Osteocyte (in vitro differentiated cells): ENCODE measurements at places on chromosomes 7 and 10.

GRCh38 chr10:113348694-113349093 is 204.2 kb upstream of the HABP2 start:
- no peak for DNase-seq

DNA sequence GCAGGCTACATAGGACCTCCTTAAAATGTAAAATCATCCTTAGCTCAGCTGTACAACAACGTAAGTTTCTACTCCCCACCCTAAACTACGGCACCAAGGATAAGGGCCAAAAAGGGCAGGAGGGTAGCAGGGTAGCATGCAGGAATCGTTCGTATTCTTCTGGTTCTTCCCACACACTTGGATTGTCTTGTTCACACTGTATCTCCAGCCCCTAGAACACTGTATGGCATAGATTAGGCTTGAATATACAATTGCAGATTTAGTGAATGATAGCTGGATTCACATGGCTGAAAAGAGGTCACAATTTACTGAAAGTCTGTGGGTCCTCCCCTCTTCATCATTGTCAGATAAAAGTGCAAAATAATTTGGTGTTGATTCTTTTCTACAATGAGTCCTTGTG is 28.2 kb upstream of the PRKAR2B start:
- no peak for DNase-seq

DNA sequence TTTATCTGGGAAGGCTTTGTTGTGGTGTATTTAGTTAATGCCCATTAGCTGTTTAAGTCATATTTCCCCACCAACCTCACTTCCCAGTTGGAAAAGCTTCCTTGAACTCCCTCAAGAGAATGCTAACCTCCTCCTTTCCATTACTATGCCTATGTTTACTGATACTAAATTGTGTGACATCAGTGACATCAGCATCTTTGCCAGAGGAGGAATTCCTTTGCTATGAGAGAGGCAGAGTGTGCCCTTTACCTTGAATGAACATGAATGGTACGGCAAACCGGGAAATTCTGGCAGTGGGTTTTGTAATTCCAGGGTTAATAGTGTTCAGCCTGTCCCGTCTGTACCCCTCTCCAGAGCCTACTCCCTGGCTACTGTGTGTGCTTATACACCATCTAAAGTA is 22.1 kb upstream of the GLCCI1 start:
- DNase-seq, result no peak

DNA sequence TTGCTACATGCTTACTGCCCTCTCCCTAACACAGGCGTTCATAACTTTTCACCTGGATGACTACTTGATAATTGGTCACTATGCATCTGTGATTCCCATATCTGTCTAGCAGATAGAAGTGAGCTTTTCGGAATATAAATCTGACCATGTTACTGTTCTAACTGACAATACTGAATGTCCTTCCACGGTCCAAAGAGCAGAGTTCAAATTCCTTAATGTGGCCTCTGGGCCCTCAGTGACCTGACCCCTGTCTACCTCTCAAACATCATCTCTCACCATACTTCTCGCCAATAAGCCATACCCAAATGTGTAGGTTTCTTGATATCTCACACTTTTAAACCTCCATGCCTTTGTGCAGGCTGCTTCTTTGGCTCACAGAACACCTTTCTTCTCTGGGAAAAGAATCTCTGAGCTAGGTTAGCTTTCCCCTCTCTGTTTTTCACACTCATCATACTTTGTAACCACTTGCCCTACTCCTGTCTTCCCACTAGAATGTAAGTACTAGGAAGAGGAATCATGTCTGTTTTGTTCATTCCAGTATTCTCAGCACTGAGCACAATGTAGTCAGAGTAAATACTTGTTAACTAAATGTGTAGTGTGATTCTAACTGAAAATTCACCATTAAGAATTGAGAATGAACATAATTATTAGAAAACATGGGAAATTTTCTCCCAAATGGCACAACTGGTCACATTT is 39.2 kb upstream of the LRRC17 start:
- DNase-seq, result no peak

GRCh38 chr10:117720931-117721835 is 178.6 kb downstream of the EMX2 start:
- DNase-seq, result no peak

- no peak for DNase-seq
These were observed 67.0 kb downstream of the MDFIC start for GRCh38 chr7:114988755-114989375.

DNA sequence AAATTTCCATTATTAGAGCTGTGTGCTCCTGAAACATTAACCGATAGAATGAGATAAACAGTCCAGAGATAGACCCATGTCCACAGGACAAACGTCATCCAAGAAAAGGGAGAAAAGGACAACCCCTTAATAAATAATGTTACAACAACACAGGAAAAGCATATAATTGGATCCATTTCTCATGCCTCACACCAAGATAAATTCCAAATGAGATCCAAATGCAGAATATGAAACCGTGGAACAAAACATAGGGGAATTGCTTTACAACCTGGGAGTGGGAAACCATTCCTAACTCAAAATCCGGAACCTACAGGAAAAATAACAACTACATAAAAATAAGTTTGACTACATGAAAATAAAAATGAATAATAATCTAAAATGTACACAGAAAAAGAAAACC is 22.4 kb upstream of the NEBL start:
- DNase-seq, result no peak

- DNase-seq, result no peak
These were observed 201.4 kb downstream of the GFRA1 start for GRCh38 chr10:116071453-116072148.

- no peak for DNase-seq
These were observed 94.0 kb upstream of the ZMIZ1 start for GRCh38 chr10:78974617-78975317.

- peak; percentile 42 for DNase-seq
These were observed 33.4 kb downstream of the C10orf71 start for GRCh38 chr10:49332333-49332732.

GRCh38 chr7:106979551-106980357 is 64.8 kb upstream of the PRKAR2B start:
- no peak for DNase-seq

DNA sequence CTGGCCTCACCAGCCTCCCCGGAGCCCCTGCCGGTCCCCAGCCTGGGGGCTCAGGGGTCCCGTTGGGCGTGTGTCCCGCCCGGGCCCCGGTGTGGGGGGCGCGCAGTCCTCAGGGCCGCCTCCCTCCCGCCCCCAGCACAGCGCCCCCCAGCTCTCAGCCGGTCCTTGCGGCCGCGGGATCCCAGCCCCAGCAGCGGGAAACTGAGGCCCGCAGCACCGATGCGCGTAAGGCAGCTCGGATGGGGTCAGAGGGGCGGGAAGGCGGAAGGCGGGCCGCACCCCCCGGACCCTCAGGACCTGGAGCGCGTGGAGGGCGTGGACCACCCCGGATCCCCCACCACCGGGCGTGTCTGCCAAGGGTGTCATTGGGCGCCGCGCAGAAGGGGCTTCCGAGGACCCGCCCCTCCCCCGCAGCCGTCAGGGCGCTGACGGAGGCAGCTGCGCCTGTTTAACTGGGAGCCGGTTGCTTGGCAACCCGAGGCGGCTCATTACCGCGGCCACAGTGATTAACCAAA is 14.9 kb downstream of the UNCX start:
- no peak for DNase-seq

GRCh38 chr7:132770055-132770454 is 193.8 kb upstream of the PLXNA4 start:
- DNase-seq, result no peak

DNA sequence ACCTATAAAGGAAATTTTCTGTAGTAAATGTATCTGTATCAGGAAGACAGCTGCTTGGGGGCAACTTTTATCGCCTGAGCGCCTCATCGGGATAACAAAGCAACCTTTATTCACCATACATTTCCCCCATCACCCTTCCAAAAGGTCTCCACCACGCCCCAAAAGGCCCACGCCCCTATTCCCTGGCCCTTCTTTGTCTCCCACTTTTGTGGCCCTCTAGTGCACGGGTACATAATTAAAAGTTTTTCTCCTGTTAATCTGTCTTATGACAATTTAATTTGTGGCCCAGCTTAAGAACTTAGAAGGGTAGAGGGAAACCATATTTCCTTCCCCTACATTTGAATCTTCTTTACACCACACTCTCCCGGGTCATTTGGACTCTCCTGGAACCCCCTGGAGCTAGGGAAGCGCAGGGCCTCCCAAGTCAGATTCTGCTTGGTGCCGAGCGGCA is 625 bp downstream of the RP9 start:
- no peak for DNase-seq

DNA sequence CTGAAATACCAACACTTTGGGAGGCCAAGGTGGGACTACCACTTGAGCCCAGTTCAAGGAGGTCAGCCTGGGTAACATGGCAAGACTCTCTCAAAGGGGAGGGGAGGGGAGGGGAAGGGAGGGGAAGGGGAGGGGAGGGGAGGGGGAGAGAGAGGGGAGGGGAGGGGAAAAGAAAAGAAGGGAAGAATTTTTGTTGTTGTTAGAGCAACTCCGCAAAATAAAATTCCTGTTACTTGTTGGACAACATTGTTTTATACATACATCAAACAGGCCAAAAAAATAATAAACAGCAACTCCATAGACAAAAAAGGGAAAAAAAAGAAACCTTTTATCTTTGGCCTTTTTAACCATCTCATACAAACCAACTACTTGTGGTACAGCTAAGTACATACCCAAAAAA is 57.3 kb upstream of the TRIM24 start:
- no peak for DNase-seq

- no peak for DNase-seq
These were observed 851 bp upstream of the GOT1 start for GRCh38 chr10:99431190-99431760.

DNA sequence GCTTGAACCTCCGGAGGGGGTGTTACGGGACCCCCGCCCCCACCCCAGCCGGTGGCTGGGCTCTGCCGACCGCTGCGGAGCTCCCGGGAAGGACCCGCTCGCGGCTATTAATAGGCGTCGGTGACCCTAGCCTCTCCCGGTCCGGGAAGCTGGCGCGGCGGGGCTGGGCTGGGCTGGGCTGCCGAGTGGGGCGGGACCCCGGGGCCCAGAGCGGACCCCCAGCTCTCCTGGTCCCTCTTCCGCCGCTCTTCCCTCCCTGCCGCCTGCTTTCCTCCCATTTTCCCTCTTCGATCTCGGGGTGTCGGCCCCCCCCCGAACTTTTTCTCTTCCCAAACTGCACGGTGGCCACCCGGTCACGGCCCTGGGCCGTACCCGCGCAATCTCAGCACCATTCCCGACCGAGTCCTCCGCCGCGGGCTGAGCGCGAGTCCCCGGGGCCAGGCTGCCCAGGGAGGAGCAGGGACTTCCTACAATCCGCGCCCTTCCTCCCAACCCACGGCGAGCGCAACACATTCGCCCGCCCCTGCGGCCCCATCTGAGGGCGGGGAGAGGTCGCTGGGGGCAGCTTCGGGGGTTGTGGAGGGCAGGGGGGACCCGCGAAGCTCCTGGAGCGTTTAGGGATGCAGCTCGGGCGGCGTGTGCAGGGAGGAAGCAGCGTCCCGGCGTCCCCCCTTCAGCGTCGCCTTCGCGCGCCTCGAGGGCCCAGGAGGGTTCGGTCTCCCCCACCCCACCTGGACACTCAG is 3.1 kb upstream of the ELFN1 start:
- no peak for DNase-seq

GRCh38 chr10:4046712-4047354 is 261.8 kb upstream of the KLF6 start:
- DNase-seq, result no peak

DNA sequence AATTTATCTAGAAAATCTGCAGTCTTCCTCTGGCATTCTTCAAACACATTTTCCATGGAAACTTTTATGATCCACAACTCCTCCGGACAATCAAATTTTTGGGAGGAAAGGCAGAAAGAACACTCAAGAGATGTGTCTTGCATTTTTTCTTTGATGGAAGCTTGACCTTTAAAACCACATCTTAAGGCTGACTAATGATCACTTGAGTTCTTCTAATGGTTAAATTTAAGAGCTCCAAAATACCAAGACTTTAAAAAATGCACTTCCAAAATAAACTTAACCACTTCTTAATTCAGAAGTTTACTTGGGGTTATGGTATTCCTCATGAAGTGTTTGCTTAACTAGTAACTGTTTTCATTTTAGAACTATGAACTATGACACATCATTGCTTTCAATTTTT is 43.3 kb downstream of the ETV1 start:
- DNase-seq, result no peak

DNA sequence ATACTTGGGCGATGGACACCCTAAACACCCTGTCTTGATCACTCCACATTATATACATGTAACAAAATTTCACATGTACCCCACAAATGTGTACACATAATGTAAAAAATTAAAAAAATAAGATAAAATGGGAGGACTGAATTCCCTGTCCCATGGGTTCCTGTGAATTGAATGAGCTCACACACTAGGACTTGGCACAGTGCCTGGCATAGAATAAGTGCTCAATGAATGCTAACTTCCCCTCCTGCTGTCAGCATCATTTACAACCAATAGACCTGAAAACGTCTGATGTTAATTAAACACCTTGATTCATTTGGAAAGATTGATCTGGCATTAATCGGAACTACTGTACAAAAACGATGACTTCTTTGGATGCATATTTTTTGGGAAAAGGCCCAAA is 117.3 kb upstream of the ZNF438 start:
- DNase-seq, result no peak

DNA sequence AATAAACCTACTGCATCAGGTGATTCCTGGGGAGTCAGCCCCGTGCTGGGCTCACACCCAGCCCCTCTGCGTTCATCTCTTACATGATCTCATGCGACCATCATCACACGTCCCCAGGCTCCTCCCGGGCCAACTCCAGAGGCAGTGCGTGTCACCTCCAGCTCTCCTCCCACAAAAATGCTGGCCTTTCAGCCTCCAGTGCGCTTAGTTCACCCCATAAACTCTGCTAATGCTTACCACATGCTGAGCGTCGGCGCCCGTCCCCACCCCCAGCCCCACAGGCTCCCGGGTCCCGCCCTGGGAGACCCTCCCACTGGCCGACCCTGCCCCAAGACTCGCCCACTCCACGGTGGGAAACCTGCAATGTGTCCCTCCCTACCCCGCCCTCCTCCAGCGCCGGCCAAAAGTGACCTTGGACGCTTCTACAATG is 816 bp upstream of the SDK1 start:
- DNase-seq, result no peak

DNA sequence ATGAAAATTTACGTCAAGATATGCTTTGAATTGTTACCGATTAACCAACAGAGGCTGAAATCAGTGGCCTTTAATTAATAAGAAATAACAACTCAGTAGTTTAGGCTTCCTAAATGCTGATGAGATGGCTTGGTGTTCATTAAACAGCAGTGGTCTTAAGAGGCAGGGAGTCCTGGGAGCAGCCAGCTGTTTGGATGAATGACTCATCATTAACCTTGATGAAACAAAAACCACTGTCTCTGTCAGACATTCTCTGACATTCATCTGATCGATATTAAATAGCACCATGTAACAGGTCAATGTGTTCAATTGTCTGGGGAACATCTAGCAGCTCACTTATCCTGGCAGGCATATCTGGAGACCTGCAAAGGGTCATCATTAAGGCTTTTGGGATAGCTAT is 234.2 kb upstream of the LRRN3 start:
- DNase-seq, result no peak

DNA sequence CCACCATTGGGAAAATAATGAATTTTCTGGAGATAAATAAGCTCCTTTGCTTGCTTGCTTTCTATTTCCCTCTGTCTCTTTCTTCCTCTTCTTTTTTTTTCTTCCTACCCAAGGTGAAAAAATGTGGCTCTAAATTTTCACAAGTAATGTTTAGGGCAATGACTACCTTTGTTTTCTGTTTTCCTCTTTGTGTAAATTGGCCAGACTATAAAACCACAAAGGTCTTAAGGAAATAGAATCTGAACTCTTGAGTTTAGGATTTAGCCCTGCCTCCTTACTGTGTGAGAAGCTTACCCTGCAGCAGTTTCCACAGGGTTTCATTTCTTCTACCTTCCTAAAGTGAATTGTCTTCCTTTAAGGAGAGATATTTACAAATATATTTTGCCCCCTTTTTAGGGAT is 330.4 kb downstream of the ARL4A start:
- no peak for DNase-seq
